K562 (cell line): ENCODE measurements at places on chromosomes 1 and 21. TPM values are rescaled to one million over a fixed set of nuclear protein-coding genes. Genes with fewer than 3 reads are reported as not detected.

The MIXL1 gene
- not detected in 2 replicates for polyA plus RNA-seq

The LHX4 gene
- polyA plus RNA-seq, result not detected in 2 replicates

The KRTAP11-1 gene
- not detected in 2 replicates for polyA plus RNA-seq

The RAB13 gene
- 68.4 and 80.2 TPM in 2 replicates for polyA plus RNA-seq

The HHAT gene
- polyA plus RNA-seq, result 0.16 and 0.23 TPM in 2 replicates

The CRABP2 gene
- polyA plus RNA-seq, result 0.82 and 1.2 TPM in 2 replicates

The RAP1GAP gene
- polyA plus RNA-seq, result 21.7 and 22.3 TPM in 2 replicates

The PDZK1IP1 gene
- 0.32 and 0.53 TPM in 2 replicates for polyA plus RNA-seq

The NPR1 gene
- not detected in 2 replicates for polyA plus RNA-seq

The RNU11 gene
- not detected in 2 replicates for polyA plus RNA-seq

The NLRP3 gene
- polyA plus RNA-seq, result not detected in 2 replicates

The CCDC27 gene
- not detected in 2 replicates for polyA plus RNA-seq

GRCh38 chr1:229856009-229856650 is 210.9 kb upstream of the GALNT2 start:
- DNase-seq, result no peak

- no peak for DNase-seq
These were observed 717.9 kb downstream of the AMY1C start for GRCh38 chr1:104467590-104467989.

GRCh38 chr1:220113136-220113695 is 19.3 kb downstream of the IARS2 start:
- DNase-seq, result peak; percentile 63

DNA sequence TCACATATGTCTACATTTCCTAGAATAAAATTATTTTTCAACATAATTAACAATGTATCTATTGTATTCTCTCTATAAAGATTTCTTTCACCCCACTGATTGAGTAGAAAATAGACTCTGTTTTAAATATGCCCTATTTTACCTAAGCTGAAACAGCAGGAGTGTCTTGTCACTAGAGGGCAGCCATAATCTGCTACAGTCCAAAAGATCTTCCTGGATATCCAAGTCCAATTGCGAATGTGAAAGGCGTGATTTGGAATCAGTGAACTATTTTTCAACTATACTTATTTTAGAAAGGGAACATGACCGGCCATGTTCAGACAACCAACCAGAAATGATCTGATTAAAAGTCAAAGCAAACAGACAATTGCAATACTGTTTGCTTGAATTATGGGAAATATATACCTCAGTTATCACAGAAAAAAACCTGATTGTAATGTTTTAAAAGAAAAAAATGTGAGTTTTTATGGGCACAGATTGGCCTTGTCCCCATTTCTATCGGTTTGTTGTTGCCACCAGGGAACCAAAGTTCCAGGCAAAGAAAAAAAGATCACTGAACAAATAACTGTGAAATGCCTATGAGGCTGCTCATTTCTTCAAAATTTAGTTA is 1211.0 kb upstream of the ADGRL4 start:
- DNase-seq, result no peak

DNA sequence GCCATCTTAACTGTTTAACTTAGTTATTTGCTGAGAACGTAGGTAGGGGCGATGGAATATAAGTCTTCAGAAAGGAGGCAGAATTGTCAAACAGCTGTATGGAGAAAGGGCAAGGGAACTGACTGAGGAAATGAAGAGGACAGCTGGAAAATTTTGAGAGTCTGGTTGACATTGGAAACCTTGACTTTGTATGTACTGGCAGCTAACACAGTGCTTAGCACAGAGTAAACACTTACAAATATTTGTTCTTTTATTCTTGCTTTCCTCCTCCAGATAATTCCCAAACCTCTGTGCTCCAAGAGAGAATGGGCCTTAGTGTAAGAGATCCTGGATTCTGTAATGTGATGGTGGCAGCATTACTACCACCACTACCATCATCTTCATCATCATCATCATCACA is 91.3 kb downstream of the ZSCAN20 start:
- DNase-seq, result no peak

DNA sequence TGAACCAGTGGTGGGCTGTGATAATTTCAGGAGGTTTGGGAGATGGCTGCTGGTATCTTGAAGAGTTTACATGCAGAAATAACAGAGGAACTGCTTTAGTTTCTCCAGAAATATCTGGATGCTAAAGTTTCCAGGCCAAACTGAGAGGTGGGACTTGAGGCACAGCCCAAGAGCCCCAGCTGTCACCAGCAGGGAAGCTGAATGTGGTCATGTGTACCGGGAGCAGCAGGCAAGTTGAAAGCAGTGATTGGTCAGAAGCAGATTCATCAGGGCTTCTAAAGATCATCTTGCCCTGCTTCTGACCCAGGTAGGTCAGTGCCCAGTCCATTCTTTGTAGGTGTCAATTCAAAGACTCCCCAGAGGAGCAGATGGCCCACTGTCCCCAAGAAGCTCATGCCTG is 7.9 kb upstream of the RPTN start:
- no peak for DNase-seq

GRCh38 chr1:49337251-49337650 is 560.6 kb upstream of the BEND5 start:
- DNase-seq, result no peak

DNA sequence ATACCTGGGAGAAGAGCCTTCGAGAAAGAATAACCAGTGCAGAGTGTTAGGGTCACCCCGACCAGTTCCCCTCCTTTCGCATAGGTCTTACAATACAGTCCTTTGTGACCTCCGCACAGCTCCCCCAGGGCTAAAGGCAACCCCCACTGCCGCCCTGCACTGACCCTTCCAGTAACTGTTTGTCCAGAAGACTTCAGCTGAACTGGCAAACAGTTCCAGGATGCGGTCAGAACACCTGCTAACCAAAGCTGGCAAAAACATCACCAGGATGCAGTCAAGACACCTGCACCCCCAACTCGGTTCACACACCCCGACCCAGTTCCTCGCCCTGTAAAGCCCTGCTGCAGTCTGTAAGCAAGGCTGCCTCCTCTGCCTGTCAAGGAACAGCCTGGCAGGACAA is 6.4 kb upstream of the EVA1B start:
- no peak for DNase-seq

- peak; percentile 52 for DNase-seq
These were observed 853 bp downstream of the USP16 start for GRCh38 chr21:29025328-29025713.

DNA sequence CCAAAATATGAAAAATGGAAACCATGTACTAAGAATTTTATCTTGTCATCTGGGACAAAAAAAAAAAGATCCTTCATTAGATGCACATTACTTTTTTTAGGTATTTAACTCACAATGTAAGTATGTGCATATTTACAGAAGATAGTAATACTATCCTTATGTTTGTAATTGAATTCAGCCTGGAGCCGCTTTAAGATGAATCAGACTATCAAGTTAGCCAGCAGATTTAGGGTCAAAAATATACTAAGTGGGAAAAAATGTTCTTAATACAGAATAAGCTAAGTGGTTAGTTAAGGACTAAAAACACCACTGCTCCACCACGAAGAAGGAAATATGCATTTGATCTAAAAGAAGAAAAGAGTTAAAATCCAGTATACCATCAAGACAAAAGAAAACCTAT is 49.1 kb downstream of the DSCAM start:
- DNase-seq, result no peak

DNA sequence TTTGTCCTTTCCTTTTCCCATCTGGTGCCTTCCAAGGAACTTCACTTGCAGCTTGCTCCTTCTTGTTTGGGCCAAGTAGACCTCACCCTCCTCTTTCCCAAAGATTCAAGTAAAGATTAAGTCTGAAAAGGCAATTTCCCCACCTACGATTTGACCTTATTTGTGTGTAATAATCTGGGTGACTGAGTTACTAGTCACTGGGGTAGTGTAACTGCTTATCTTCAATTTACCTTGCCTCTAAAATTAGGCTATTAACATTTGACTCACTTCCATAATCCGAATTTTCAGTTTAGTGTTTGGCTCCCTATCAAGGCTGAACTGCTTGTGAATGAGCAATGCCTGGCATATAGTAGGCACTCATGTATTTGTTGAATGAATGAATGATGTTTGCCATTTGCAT is 59.6 kb downstream of the PLA2G4A start:
- DNase-seq, result no peak

DNA sequence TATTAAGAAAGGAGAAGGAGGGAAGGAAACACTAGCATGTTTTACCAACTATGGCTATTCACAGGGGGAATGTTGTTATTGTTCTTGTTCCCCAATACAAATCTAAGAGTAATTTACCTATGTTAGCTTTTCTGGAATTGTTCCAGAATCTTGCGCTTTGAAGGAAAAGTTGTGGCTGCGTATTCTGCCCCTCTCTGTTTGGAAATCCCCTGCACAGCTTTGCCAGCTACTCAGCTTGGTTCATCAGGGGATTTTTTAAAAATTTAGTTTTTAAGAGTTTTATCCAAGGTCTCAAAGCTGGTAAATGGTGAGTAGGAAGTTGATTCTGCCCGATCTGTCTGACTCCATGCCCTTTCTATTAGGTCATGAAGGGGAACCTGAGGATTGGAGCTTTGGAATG is 9.5 kb upstream of the IRF6 start:
- DNase-seq, result no peak

DNA sequence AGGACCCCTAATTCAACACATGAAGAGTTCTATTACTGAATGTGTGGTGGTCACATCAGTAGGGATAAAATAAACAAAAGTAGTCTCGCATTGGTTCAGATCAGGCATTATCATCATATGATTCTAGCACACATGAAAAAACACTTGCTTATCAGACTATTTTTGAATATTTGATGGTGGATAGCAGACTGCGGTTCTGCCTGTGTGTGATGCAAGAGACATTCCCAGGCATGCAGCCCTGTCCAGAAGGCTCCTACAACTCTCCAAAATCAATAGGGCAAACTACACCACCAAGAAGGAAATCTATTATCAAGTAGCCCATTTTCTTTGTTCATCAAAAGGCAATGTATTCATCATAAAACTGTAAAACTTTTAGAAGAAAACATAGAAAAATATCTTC is 304.7 kb downstream of the DUSP10 start:
- DNase-seq, result no peak

- no peak for DNase-seq
These were observed 11.3 kb upstream of the RHEX start for GRCh38 chr1:206041640-206042039.

GRCh38 chr1:153937331-153937730 is 9.2 kb downstream of the DENND4B start:
- DNase-seq, result no peak

- DNase-seq, result peak; percentile 28
These were observed 668.4 kb downstream of the KCNT2 start for GRCh38 chr1:195939844-195940243.

DNA sequence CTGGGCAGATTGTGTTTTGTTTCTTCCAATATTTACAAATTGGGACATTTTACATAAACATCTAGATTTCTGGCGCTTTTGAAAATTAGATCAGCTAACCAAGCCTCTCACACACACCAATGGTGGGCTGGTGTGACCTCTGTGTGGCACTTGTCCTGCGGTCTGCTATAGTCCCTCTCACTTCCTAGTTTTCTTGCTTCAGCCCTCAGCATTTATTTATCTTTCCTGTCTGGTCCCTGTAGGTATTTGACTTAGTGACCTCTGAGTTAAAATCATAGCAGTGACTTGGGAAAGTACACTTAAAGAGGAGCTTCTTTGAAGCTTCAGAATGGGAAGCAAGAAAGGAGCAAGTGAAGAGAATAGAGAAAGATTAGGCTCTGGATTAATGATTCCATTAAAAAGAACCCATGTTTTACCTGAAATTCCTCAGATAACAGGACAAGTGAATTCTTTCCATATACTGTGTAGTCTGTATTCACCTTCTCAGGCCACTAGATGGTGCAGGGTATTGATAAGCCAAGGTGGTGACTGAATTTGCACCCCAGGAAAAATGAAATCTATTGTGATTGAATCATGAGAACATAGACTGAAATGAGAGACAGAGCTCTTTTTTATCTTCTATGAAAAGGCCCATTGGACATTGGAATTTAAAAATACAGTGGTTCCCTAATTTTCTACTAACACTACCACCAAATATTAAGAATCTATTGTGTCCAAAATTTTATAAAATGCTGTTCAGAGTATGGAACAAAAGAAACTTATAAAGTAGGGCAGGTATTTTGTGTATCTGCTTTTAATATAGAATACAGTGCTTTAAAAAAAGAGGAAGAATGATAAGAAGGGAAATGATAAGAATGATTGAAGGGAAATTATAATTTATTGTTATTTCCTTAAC is 7.1 kb upstream of the DIPK1A start:
- DNase-seq, result no peak

- DNase-seq, result no peak
These were observed 21.1 kb downstream of the TTC13 start for GRCh38 chr1:230957580-230957989.

DNA sequence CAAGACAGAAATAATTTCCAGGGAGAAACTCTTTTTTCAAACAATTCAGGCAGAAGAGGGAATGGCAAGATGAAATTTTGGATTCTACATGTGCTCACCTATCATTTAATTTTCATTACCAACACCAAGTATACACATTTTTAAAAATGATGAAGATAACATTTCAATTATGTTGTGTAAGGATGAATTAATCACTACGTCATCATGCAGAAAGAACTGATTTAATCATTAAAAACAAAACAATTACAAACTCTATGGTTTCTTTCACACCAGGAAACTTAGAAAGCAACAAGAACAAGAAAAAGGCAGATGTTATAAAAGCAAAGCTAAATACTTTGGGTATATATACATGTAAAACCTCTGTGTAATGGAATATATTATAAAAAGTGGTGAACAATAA is 668.5 kb downstream of the NCAM2 start:
- DNase-seq, result no peak

GRCh38 chr1:226496453-226497015 is 52.0 kb upstream of the STUM start:
- DNase-seq, result no peak

GRCh38 chr1:94539496-94539895 is 2.1 kb downstream of the F3 start:
- no peak for DNase-seq

GRCh38 chr1:197915260-197915861 is 1.8 kb upstream of the LHX9 start:
- DNase-seq, result no peak

- no peak for DNase-seq
These were observed 113.1 kb downstream of the ITSN1 start for GRCh38 chr21:33755354-33755753.

GRCh38 chr1:92299477-92300150 is 755 bp downstream of the RPAP2 start:
- DNase-seq, result no peak

DNA sequence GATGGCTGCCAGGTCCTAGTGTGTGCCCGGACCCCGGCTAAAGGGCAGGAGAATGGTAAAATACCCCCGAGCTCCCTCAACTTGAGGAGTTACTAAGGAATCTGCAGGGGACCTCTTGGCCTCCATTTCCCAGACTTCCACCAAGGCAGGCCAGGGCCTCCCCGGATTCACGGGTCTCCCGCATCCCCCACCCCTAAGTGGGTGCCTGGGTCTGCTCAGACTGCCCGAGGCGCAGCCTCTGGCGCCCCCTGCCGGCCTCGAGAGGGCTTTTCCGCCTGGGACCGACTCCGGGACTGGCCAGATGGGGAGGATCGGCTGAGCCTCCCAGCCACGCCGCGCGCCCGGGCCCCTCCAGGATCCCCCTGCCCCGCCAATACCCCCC is 1.7 kb downstream of the PLEKHG5 start:
- DNase-seq, result peak; percentile 97

- no peak for DNase-seq
These were observed 25.1 kb upstream of the ZFP69B start for GRCh38 chr1:40425198-40425597.
